Kidney (tissue), 22 donors: ENCODE measurements at places on chromosomes 7 and 10.

- peak; percentile 1 for DNase-seq
Observed at GRCh38 chr7:86600506-86601290, 43.0 kb upstream of the GRM3 start.

DNA sequence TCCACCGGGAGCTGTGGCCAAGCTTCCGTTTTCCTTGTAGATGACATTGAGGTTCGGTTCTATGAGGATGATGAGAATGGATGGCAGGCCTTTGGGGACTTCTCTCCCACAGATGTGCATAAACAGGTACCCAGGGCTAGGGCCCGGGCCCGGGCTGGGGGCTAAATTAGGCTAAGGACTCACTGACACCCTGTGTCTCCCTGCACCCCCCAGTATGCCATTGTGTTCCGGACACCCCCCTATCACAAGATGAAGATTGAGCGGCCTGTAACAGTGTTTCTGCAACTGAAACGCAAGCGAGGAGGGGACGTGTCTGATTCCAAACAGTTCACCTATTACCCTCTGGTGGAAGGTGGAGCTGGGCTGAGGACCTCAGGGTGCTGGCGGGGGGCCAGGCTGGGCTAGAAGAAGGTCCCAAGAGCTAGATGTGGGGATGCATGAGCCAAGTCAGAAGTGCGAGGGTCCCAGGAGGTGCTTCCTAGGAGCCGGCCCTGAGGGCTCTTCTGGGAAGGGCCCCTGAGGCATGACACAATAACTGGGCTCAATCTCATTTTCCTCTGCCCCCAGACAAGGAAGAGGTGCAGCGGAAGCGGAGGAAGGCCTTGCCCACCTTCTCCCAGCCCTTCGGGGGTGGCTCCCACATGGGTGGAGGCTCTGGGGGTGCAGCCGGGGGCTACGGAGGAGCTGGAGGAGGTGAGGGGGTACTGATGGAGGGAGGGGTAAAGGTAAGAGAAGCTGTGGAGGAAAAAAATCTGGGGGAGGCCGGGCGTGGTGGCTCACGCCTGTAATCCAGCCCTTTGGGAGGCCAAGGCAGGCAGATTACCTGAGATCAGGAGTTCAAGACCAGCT is 2.9 kb downstream of the NFKB2 start:
- no peak for DNase-seq

GRCh38 chr7:54397836-54398612 is 144.2 kb upstream of the VSTM2A start:
- DNase-seq = peak; percentile 31

DNA sequence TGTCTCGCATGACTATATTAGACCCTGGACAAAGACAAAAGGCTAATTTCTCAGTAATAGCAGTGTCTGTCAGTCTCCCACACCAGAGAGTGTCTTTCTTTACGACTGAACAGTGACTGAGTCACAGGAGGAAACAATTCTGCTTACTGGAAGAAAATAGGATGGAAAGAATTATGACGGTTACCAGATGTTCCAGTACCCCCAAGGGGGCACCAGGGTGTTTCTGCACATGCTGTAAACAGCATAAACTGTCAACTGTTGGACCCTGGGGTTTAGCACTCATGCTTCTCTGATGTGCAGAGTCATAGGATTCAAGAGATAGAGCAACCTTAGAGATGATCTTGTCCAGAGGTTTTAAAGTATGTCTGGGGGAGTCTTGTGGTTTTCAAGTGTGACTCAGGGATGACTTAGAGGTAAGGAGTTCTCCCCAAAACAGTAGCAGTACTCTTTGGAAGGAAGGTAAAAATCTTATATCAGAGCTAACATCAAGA is 291.7 kb downstream of the THSD7A start:
- no peak for DNase-seq

DNA sequence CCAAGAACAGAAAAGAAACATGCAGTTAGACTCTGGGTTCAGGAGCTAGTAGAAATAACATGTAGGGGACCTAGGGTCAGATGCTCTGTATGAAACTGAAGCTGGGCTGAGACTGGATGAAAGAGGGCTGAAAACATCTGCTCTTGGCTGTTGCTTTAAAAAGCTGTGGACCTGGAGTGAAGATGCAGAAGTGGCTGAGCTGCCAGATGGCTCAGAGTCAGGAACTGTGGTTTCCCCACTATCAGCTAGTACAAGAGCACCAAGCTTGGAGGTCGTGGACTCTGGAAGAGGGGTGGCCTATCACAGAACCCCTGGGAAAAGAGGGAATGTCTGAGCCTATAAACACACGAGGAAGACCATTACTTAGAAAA is 5.9 kb downstream of the ADK start:
- DNase-seq = no peak

GRCh38 chr7:5143106-5143505 is 46.9 kb upstream of the WIPI2 start:
- DNase-seq = no peak

DNA sequence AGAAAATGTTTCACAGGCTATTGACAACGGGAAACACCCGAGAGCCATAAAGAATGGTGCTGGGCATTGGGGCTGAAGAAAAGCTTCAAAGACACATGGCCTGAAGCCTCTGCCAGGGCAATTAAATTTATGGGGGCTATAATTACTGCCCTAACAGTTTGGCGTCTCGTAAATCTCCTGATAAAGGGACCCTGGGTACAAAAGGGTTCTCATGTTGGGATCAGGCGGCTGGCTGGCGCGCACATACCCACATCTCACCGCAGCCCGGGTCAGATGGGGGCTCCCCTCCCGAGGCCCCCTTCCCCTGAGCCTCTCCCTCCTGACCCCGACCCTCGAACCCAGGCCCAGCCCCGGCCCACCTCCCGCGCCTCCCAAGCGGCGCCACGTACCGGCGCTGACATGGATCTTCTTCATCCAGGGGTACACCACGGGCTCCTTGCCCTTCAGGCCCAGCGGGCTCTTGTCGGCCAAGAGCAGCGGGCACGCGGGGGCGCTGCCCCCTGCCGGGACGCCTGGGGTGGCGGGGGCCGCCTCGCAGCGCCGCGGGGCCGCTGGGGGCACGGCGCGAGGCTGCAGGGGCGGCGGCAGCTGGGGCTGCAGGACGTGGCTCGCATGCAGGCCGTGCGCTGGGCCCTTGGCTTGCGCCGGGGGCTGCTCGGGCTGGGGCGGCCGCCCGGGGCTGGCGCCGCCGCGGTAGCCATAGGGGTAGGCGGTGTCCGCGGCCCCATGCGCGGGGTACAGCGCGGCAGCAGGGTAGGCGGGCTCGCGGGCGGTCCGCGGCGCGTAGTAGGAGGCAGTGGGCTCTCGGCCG is 623 bp downstream of the HOXA4 start:
- DNase-seq = peak; percentile 93

DNA sequence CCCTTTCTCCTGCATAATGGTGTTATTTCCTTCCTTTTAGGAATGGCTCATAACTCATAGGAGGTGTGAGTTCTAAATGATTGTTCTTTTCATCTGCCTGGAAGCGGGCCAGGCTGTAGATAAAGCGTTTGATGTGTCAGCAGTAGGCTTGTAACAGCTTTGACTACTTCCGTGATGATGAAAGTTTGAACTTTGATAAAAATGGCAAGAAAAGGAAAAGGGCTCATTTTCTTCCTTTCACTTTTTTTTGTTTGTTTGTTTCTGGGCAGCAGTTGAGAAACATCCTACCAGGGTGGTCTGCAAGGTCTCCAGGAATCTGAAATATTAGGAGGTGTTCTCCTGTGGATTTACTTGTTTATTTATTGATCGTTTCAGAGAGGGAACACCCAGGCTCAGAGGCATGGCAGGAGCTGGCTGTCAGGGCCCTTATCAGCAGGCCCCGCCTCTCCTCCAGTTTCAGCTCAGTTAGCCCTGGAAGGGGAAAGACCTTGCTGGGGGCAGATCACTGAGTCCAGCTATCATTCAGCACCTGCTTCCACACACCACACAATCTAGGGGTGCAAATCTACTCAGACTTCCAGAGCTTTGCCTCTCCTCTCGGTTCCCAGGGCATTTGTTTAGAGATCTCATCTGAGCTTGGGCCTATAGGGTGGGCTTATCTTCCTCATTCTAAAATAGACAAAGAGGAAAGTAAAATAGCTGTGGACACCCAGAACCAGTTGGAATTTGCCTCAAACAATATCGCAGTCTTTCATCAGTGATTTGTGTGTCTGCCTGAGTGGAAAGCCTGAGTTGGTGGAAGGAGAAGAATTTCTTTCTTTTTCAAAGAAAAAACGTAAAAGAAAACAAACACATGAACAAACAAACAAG is 130.9 kb downstream of the BMPER start:
- no peak for DNase-seq

GRCh38 chr7:123724817-123725253 is 24.0 kb downstream of the WASL start:
- no peak for DNase-seq

DNA sequence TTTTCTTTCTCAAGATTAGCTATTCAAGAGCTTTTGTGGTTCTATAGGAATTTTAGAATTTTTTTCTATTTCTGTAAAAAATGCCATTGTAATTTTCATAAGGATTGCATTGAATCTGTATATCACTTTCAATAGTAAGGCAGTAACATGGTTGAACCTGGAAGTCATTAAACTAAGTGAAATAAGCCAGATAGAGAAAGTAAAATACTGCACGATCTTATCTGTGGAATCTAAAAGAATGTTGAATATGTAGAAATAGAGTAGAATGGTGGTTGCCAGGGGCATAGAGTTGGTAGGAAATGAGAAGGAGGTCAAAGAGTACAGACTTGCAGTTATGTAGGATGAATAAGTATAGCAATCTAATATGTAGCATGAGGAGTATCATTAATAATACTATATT is 1073.5 kb upstream of the LRRN3 start:
- DNase-seq = no peak

- DNase-seq = no peak
Observed at GRCh38 chr10:115056186-115056585, 37.0 kb upstream of the ATRNL1 start.

DNA sequence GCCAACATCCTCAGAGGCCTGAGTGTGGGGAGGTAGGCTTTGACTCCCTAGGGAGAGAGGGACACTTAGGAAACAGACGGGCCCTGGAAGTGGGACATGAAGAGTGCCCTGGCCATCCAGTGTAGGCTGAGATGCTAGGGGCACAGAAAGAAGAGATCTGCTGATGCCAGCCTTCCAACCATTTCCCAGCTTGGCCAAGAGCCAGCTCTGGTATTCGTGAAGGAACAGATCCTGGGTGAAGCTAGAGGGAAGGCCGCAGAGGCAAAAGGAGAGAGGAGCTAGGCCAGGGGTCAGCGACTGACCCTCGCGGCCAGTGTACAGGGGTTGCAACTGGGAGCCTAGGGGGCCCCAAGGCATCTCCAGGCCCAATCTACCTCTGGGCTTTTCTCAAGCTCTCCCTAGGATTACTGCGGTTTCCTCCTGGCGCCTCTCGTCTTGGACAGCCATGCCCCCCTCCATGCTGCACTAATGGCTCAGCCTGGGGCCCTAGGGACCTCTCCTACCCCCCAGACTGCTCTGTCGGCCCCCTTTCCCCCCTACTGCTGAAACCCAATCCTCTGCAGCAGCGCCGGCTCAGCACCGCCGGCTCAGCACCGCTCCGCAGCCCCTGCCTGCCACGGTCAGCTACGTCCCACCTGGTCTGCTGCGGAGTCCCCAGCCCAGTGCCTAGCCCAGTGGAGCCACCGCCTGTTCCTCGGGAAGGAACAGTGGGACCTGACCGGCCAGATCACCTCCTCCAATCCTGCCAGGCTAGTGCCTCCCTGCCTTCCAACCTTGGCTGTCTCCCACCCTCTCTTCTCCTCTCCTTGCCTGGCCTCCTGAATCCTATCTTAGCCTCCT is at the start of gene ASIC3:
Gene ASIC3 (plus strand): TSS at position 556 of the 840 bp plus-strand sequence. CDS start 355 bp downstream, outside the sequence.
- DNase-seq = no peak

- DNase-seq = peak; percentile 16
Observed at GRCh38 chr7:157548691-157549303, 212.0 kb downstream of the DNAJB6 start.

DNA sequence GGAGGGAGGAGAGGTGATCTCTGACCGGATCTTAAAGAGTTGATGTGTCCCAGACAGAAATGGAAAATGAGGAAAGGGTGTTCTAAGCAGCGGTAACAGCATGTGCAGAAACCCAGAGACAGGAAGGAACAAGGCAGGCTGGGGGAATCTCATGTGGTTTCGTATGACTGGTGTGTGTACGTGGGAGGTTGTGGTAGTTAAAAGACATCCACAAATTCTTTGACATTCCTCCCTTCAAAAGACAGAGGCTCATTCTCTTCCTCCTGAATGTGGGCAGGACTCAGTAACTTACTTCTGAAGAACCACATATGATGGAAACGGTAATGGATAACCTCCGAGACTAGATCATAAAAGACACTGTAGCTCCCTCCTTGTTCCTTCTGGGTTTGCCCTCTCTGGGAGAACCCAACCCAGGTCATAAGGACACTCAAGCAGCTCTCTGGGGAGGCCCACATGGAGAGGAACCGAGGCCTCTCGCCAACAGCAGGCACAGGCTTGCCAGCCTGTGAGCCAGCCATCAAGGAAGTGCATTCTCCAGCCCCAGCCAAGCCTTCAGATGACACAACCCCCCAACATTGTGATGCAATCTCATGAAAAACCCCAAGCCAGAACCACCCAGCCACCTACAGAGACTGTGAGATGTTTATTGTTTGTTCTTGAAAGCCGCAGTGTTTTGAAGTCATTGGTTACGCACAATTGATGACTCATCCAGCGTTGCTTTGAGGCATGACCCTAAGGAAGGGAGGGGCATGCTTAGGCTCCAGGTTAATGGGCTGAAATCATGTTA is 116.0 kb downstream of the SLIT1 start:
- DNase-seq = no peak

DNA sequence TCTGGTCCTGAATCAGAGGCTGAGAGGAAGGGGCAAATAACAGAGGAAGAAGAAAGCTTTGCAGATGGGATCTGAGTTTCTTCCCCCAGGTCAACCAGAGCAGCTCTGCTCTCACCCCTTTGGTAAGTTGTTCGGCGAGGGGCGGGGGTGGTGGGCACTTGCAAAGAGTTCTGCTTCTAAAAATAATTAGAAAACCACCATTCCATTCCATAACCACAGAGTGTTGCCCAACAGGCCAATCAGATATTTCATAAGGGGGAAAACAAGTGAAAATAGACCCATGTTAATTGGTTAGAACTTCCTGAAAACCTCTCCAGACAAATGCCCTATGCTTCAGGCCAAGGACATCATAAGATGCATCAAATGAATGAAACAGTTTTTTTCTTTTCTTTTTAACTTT is 43.6 kb upstream of the R3HCC1L start:
- no peak for DNase-seq

GRCh38 chr7:85018498-85018897 is 168.4 kb downstream of the SEMA3D start:
- DNase-seq = no peak

DNA sequence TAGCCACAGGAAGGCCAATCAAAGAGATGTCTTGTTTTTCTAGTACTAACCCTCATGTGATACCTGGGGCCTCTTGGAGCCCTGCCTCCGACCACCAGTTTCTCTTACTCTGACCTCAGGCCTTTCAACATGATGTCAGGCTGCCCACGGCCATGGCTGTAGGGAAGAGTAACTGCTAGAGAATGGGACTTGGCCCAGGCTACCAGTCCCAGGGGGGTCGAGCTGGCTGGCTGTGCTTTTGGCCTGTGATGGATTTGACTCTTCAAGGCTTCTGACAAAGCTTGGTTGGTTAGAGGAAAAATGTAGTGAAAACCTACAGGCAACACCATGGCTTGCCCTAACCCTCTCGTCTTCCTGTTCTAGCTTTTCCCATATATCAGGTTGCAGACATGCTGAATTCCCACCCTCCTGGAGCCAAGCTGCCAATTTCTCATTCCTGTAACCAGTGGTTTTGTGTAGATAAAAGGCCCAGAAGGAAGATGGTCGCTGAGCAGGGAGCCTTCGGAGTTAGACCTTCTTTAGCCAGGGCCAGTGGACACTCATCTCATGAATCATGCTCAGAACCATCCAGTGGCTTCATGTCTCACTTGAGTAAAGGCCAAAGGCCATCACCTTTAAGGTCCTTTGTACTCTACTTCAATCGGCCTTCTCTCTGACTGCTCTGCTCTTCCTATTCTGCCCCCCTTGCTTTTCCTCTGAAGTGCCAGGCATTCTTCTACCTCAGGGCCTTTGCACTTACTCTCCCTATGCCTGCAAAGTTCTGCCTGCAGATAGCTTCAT is 19.7 kb downstream of the SUFU start:
- no peak for DNase-seq
